Fibroblast of mammary gland (primary cell): ENCODE measurements at places on chromosomes 3 and 15.

GRCh38 chr3:11604139-11604892 is 39.4 kb downstream of the VGLL4 start:
- DNase-seq: peak; percentile 89

GRCh38 chr3:129694228-129694627 is 87.8 kb upstream of the PLXND1 start:
- DNase-seq: no peak

GRCh38 chr3:129521611-129522010 is 6.8 kb upstream of the RHO start:
- DNase-seq: no peak

DNA sequence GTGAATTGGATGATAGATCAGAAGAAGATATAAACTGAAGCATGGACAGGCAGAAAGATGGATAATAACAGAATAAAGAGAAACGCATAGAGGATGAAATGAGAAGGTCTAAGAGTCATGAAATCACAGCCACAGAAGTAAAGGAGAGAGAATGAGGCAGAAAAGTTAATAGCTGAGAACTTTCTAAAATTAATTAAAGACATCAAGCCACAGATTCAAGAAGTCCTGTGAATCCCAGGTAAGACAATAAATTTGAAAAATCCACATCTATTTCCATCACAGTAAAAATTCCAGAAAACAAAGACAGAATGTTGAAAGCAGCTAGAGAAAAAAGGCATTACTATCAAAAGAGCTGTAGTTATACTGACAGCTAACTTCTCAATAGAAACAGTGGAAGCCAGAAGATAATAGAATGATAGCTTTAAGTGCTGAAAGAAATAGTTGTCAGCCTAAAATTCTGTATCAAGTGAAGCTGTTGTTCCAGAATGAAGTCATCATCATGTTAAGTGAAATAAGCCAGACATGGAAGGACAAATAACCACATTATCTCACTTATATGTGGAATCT is 12.0 kb downstream of the ACVR2B start:
- DNase-seq: no peak

DNA sequence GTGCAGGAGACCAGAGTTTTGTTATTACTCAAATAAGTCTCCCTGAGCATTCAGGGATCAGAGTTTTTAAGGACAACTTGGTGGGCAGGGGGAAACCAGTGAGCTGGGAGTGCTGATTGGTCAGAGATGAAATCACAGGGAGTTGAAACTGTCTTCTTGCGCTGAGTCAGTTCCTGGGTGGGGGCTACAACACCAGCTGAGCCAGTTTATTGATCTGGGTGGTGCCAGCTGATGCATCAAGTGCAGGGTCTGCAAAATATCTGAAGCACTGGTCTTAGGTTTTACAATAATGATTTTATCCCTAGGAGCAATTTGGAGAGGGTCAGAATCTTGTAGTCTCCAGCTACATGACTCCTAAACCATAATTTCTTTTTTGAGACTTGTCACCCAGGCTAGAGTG is 13.8 kb upstream of the ZNF662 start:
- peak; percentile 39 for DNase-seq

- no peak for DNase-seq
Measured at GRCh38 chr15:98213346-98213979, 253.0 kb downstream of the ARRDC4 start.

- DNase-seq: no peak
Measured at GRCh38 chr15:65095011-65095746, 18.6 kb downstream of the KBTBD13 start.

DNA sequence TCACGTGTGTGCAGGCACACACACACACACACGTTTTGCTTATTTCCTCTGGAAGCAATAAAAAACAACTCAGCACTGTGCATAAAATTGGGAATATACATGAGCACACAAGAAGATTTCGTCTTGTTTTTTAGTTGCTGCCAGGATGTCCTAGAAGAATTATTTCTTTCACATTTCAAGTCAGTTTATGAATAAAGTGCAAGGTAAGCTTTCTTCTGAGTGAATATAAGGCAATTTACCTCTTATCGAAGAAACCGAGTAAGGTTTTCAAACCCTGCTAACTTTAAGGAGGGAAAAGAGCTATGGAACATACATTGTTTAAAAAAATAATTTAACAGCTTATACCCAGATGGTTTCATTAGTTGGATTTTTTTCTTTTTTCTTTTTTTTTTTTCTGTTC is 855.4 kb upstream of the NR2F2 start:
- no peak for DNase-seq

DNA sequence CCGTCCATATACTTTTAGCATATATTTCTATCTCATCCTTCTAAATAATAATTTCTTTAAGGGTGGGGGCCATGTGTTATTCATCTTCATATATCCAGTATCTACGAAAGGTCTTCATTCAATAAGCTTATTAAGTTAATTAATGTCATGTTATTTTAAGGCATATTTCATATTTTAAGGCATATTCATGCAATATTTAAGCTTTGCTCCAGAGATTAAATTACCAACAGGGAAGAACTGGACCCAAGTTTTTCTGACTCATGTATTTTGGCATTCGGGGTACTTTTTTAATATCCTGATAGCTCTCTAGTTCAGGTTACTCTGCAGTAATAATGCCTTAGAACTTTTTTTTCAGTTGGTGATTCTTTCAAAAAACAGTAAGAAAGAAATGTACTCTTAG is 27.4 kb downstream of the PHC3 start:
- DNase-seq: peak; percentile 28

GRCh38 chr15:52008698-52009434 is 10.2 kb upstream of the MAPK6 start:
- no peak for DNase-seq

- DNase-seq: no peak
Measured at GRCh38 chr15:93476491-93477177, 387.6 kb upstream of the RGMA start.

DNA sequence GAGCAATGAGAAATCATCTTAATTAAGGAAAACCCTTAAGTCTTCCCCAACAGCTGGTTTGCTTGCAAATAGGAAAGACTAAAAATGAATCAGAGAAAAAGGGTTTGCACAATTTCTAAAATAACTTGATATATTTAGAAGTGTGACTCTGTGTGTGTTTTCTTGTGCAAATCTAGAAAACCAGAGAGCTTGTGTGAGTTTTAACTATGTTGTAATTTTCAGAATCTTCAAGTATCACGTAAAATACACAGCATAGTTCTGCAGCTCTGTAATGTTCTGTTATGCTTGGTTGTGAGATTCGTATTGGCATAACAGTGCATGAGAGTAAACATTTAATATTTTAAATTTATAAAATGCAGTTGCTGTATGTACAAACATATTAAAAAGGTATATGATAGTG is 74.7 kb upstream of the GAP43 start:
- DNase-seq: no peak

GRCh38 chr3:179717219-179717618 is 64.4 kb downstream of the USP13 start:
- no peak for DNase-seq

DNA sequence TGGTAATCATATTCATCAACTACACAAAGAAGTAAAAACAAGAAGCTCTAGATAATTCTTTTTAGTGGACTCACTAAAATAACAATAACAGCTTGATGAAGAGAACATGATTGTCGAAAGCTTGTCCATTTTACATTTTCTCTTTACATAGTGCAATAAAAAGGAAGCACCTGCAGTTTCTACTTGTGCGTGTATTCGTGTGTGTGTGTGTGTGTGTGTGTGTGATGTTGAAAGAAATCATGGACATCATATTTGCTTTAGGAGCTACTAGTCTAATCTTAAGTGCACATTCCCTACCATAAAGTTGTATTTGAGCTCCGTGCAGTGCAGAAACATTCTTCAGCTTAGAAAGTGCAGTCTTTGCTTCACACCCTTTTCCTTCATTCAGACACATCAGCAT is 288.8 kb downstream of the ZBTB20 start:
- no peak for DNase-seq

- DNase-seq: no peak
Measured at GRCh38 chr3:135807879-135808278, 157.6 kb upstream of the PPP2R3A start.

GRCh38 chr15:99132122-99132521 is 27.2 kb downstream of the SYNM start:
- DNase-seq: no peak

- DNase-seq: peak; percentile 82
Measured at GRCh38 chr3:102089904-102090720, 240.8 kb downstream of the NFKBIZ start.

DNA sequence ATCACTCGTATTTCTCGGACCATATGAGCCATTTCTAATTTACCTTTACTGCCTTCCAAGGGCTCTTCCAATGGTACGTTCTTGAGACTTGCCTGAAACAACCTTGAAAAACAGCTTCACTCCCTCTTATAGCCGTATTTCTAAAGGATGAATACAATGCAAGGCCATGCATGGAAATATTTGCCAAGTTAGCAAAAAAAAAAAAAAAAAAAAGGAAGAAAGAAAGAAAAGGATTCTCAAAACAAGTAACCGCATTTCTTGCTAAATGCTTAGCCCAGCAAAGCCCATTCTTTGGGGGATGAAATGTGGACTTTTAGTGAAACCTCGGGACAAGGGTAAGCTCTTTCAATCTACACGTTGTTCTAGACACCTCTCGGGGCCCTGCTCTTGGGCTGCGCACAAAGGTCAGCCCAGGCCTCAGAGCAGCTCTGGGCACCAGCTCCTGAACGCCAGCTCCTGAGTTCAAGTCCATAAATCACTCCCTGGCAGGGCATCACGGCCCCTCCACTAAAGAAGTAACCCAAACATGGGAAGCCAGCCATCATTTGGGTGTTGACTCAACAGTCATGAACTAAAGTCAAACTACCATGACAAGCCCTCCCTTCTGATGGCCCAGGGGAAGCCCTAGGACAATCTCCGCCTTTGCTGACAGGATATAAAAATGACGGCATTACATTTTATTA is 132.7 kb downstream of the ADAMTS17 start:
- DNase-seq: no peak

GRCh38 chr3:42855547-42856380 is 19.9 kb downstream of the CYP8B1 start:
- DNase-seq: no peak

GRCh38 chr15:56893364-56893678 is 25.1 kb upstream of the TCF12 start:
- no peak for DNase-seq

- DNase-seq: no peak
Measured at GRCh38 chr3:182904164-182904563, 76.2 kb downstream of the DCUN1D1 start.

- no peak for DNase-seq
Measured at GRCh38 chr3:55588146-55588765, 101.2 kb upstream of the WNT5A start.

DNA sequence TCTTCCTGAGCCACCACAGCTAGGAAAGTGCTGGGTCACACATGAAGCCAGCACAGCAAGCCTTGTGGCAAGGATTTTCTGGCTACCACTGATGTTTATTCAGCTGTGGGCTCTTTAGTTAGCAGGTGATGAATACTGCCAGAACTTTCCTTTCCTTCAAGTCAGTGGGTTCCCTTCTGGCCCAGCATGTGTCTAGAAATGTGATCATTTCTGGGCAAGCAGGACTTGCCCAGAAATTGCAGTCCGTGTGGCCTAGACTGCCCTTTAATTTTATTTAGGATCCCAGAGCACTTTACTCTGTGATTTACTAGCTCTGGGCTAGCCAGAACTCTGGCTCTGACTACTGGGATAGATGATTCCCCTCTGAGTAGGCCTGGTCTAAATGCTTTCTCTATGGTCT is 397.5 kb downstream of the ZIC4 start:
- peak; percentile 51 for DNase-seq

- no peak for DNase-seq
Measured at GRCh38 chr3:12363397-12364195, 74.7 kb downstream of the PPARG start.

- no peak for DNase-seq
Measured at GRCh38 chr3:167167491-167167890, 212.6 kb downstream of the ZBBX start.
